ENCODE measurements at places on chromosomes 1 and 21.

GRCh38 chr1:167864392-167865032 lies 49.4 kb downstream of the ADCY10 start:
- no peak for DNase-seq

DNA sequence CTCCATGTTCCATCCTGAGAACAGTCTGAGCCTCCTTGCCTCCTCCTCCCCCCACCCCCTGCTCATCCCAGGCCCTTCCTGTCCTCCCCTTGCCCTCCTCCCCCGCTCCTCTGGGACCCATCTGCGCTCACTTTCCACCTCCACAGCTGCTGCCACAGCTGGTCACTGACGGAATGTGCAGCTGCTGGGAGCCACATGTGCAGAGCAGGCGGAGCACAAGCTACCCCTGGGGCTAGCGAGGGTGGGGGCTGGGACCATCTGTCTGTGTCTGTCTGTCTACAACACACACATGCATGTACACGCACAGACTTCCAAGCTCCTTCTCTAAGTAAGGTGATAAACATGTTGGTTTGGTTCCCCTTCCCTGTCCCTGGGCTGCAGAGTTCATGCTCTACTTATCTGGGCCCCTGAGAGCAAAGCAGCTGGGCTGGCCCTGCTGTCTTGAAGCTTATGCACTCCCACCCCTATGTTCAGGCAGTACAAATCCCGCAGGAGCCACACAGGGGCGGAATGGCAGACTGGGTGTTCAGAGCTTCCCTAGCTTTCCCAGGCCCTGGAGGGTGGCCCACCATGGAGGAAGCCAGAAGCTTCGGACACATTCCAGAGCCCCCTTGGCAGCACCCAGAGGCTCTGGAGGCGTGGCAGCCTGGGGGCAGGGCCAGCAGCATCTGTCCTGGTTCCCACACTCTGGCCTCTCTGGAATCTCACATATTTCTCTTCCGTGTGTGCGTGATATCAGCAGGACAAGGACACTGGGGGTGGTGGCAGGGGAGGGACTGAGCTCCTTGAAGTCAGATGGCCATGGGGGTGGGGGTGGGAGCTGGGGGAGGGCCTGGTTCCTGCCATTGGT lies 7.0 kb upstream of the HEYL start:
- no peak for DNase-seq

- peak; percentile 22 for DNase-seq
Observed at GRCh38 chr1:160006312-160006940, 25.4 kb downstream of the PIGM start.

GRCh38 chr1:64291931-64292330 lies 88.5 kb downstream of the UBE2U start:
- no peak for DNase-seq

DNA sequence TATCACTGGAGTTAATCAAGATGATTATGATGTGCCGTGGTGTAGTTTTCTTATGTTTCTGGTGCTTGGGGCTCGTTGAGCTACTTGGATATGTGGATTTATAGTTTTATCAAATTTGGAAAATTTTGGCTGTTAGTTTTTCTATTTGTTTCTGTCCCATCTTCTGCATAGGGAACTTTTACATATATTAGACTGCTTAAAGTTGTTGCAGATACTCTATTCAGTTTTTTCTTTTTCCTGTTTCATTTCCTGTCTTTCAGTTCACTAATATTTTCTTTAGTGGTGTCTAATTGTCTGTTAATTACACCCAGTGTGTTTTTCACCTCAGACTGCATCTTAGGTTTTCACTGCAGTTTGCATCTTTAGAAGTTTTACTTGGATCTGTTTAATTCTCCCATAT lies 247.7 kb downstream of the CAMTA1 start:
- no peak for DNase-seq

GRCh38 chr1:27588256-27589232 lies 15.4 kb downstream of the AHDC1 start:
- no peak for DNase-seq

DNA sequence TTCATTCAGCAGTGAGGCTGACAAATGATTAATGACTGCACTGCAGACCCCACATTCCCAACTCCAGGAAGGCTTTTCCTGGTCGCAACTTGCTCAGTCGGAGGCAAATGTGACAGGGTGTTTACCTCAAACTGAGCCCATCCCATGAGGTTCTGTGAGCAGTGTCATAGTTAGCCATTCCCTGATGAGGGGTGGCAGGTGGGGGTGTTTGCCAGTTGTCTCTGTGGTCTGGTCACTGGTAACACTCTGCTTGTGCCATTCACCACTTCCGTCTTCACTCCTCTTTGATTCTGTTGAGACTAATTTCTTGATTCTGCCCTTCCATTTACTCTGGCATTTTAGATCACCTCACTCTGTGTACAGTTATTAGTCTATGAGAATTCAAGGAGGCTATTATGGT lies 73.5 kb downstream of the NOS1AP start:
- DNase-seq = no peak

DNA sequence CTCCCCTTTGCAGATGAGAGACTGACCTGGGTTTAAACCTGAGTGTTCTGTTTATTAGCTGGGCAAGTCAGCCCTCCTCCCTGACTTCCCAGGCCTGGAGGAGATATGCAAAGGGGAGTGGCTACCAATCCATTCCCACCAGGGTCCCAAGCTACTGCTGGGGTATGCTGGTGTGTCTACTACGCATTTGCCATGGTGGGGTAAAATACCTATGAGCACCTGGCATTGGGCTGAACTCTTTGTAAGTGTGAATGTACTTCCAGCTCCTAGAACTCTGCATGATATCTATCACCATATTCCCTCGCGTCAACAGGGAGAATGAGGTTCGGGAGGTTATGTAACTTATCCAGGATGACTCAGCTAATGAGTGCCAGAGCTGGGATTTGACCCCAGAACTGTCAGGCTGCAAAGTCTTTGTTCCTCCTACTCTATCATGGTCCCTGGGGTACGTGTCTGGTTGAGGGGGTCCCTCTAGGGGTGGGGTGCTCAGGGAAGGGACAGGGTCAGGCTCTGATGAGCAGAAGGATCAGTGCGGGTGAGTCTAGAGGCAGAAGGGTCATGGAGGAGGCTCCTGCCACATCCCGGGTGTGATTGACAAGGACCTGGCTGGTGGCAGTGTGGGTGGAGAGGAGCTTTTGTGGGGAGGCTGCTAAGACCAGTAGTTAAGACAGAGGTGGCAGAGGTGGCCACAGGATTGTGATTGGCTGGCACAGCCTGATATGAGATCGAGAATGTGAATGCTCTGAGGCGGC lies 16.7 kb downstream of the AMPD2 start:
- no peak for DNase-seq

- DNase-seq = no peak
Observed at GRCh38 chr1:65812065-65812464, 19.4 kb downstream of the PDE4B start.

- DNase-seq = no peak
Observed at GRCh38 chr1:228016181-228016510, 9.3 kb downstream of the WNT3A start.

- peak; percentile 41 for DNase-seq
Observed at GRCh38 chr1:101236516-101237228, at the start of gene S1PR1. S1PR1 (plus strand) TSS chr1:101237019; CDS start chr1:101238985, 1,966 bp downstream.

DNA sequence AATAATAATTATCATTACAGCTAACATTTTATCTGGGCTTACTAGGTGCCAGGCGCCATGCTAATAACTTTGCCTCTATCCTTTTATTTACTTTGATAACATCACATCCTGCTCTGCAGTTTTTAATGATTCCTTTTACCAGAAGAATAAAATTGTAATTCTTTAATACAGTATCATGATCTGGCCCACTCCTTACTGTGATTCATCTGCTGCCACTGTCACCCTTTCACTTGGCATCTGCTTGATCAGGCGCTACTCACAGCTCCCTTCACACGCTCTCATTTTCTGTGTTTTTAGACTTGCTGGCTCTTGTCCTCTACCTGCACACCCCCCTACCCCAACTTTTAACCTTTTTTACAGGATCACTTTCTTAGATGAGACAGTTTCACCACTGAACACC lies 167.5 kb downstream of the NTMT2 start:
- DNase-seq = no peak

DNA sequence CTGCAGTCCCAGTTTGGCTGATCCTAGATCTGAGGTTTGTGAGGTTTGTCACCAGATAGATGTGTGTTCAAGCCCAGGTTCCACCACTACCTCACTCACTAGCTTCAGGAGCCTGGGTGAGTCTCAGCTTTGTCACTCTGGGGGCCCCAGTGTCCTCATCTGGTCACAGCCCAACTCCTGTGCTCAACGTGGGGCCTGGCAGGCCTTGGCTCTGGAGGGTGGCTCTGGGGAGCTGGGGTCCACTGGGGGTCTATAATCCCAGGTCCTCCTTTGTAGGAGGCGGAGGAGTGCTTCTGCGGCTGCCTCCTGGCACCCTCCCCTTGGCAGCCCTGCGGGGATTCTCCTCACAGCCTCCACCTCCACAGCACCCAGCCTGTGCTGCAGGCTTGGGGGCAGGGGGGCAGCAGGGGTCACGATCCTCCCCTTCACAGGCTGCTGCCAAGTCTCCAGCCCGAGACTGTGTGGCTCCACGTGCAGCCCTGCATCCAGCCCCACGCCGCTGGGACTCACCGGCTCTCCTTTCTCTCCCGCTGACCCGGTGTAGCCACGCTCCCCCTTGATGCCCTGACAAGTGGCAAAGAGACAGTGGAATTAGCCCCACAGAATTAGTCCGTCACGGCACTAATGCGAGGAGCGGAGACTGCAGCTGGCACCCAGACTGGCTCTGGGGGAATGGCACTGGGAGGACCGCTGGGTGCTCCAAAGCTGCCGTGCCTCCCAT lies 22.5 kb upstream of the PEF1 start:
- no peak for DNase-seq

DNA sequence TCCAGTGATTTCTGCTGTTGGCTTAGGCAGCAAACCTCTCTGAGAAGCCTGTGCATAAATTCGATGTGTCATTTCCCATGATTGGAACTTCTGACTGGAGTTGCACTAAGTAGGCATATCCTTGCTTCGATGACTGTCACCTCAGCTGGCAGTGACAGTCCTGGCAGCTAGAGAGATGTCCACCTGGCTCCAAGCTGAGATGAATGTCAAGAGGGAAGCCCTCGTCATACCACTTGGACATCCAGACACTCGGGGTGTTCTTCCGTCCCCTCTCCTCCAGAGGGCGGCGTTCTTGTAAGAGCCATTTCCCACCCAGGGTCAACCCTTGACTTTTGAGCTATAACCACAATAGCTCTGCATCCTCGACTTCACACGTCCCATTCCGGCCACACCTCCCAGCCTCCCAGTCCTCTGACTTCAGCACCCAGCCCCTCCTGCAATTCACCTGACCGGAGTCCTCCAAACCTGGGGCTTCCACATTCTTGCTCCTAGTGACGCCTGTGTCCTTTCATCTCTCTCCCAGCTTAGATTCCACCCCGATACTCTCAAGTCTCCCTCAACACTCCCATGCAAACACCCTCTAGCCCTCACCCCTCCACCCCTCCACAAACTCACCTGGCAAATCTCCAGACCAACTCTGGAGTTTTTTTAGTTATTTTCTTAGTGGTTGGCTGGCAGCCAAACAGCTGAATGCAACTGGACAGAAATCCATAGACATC lies 17.3 kb downstream of the CA6 start:
- no peak for DNase-seq

DNA sequence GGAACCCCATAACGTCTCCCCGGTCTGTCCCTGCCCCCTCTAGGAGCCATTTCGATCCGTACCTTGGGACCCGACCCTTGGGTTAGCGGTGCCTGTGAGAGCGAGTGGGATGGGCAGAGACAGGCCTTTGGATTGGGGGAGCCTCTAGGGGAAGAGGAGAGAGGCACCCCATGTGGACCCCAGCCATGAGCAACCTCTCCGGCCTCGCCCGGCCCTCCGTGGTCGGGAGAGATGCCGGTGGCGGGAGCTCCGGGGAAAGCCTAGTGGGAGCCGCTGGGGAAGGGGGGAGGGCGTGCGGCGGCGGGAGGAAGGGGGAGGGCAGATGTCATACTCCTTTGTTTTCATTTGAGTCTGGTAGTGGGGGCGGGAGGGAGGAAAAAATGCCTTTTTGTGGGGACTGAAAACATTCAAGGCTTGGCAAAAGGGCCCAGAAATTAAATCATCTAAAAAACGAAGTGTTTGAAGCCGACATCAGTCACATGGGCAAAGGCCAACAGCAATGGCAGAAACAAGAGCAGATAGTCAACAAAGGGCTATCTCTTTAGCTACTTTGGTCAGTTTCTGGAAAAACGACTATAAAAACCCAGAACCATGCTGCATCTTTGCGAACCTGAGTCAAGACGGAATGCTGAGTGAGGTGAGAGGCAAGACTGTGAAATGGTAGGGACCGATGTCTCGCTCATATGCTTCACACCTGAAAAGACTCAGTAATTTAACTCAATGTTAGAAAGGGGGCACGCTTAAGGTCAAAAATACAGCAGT lies 758 bp downstream of the PTBP2 start:
- peak; percentile 5 for DNase-seq

DNA sequence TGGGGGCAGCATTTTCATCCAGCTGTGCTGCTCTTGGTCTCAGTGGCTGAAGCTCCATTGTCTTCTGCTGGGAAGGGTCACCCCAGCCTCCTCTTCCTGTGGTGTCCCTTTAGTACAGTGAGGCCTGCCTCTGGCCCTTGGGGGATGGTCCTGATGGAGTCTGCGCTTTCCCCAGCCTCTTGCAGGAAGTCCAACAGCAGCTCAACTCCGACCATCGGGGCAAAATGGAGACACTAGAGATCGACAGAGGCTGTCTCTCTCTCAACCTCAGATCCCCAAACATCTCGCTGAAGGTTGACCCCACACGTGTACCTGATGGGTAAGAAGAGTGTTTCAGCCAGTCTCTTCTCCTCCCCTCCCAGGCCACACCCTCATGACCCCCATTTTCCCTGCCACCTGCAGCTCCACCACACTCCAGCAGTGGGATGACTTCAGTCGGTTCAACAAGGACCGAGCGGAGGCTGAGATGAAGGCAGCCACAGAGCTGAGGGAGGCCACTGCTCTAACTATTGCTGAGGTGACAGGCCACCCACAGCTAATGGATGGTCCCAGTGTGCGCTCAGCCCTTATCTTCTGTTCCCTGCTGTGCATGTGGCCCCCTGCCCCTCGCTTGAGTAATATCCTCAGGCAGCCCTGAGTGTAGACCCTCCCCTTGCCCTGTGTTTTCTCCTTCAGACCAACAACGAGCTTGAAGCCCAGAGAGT lies 2.0 kb upstream of the ADPRS start:
- DNase-seq = no peak

DNA sequence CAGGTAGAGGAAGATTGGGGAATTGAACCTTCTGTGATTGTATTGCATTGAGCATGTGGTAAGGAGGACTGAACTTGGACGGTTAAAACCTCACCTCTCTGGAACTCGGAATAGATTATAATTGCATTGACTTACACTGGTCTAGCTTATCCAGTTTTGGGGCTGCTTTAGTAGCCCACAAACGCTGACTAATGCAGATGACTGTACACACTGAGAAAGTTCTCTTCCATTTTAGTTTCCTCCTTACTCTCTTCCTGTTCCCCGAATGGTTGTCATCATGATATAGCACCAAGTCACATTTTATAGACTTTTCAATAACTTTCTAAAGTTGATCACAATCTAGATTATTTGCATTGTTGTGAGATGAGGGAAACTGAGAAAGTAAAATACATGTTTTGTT lies 78.2 kb downstream of the NFIA start:
- no peak for DNase-seq

GRCh38 chr1:112312315-112312714 lies 83.7 kb upstream of the CTTNBP2NL start:
- DNase-seq = no peak

- DNase-seq = no peak
Observed at GRCh38 chr21:25081096-25081495, 526.2 kb downstream of the MRPL39 start.

- no peak for DNase-seq
Observed at GRCh38 chr1:184507604-184508280, 120.9 kb downstream of the C1orf21 start.

- no peak for DNase-seq
Observed at GRCh38 chr1:91891454-91891853, 5.5 kb upstream of the TGFBR3 start.

GRCh38 chr1:201904579-201904978 lies 15.9 kb downstream of the SHISA4 start:
- no peak for DNase-seq

All from stimulated activated CD8-positive, alpha-beta memory T cell treated with anti-CD3 and anti-CD28 coated beads, Interleukin-4, amount 100 ng/mL, for 1 hour (primary cell).